Hematopoietic multipotent progenitor cell treated with erythropoietin and hydrocortisone succinate and interleukin-3 and kit ligand, for 6 days (in vitro differentiated cells): ENCODE measurements at places on chromosomes 13 and 19.

GRCh38 chr13:27425158-27425917, 919 bp downstream of the GTF3A start:
- peak; percentile 48 for DNase-seq

DNA sequence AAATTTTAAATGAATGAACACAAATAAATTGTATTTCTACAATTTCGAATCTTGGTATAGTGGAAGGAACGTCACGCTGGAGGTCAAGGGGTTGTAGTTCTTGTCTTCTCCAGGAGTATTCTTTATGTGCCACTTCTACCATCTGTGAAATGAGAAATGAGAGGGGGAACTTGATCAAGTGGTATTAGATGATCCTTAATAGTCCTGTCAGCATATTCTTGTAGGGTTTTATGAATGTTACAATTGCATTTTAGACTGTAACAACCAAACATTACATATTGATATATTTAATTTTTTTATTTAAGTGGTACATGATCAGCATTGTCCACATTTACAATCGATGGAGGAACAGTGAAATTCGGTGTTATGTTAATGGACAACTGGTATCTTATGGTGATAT, 113.6 kb downstream of the NBEA start:
- DNase-seq, result no peak

DNA sequence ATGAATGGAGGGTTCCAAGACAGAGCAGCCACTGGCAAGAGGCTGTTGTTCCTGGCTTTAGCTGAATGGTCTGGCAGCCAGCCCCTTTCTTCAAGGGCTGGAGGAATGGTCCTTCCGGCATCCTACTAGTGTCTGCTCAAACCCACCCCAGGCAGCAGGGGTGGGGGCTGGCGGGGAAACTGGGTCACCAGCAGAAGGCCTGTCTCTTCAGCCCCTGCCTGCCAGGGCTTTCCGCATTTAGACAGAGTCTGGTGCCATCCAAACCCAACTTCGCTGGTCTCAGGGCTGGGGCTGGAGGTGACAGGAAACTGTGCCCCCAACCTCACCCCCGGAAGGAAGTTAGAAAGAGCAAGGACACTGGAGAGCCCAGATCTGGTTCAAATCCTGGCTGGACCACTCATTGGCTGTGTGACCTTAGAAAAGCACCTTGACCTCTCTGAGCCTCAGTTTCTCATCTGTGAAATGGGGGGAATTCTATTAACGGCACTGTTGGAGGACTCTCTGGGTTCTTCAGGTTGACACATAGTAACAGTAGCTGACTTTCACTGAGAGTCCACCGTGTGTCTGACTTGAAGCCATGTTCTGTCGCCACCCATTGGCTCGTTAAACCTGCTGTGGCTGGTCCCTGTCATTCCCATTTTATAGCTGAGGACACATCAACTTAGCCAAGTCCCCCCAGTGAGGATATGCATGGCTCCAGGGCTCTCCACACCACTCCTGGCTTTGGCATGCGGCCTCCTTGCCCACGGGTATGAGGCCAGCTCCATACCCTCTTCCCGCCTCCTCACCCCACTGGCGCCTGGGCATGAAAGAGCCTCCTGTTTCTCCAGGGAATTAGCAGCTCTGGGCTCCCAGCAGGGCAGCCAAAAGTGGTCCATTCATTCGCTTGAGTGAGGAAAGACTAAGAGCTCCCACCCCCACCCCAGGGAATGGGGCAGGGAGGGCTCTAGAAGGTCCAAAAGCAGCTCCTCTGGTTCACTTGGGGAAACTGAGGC, 2.5 kb upstream of the NR2C2AP start:
- no peak for DNase-seq

DNA sequence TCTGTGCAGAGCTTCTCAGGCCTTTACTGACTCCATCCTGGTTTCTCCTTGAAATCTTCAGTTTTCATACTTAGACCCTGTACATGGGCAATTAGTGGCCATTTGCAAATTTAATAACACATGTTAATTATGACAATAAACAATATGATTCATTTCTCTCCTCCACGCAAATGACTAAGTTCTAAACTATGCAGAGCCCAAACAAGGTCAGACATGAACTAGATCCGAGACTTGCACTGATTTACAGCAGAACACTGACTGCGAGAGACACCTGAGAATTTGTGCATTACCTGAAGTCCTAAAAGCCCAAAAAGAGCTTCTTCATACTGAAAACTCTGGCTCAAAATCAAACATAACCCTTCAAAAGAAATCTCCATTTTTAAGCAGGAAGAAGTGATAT, 521.8 kb downstream of the MYO16 start:
- DNase-seq, result no peak

- DNase-seq, result peak; percentile 86
Observed at GRCh38 chr13:97359181-97360057, 74.5 kb upstream of the RAP2A start.

DNA sequence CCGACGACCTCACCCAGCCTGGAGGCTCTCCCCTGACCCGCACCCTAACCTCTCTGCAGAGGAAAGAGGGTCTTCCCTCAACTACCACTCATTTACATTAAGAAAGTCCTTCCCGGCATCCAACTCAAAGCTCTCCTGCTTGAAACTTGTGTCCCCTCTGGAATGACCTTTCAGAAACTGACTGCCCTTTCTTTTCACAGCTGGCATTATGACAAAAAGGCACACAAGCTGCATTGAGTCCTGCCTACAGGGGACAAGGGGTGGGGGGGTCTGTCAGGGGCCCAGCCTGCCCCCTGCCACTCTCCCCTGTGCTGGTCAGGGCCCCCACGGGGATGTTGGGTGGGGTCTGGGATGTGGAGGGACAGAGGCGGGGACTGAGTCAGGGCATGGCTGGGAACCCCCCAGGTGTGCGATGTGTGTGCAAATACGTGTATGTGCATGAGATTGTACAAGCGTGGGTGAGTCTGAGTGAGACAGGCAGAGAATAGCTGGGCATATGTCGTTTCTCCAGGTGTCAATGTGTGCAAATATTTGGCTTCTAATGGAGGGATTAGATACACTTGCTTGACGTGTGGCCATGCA, 2.0 kb downstream of the COL5A3 start:
- no peak for DNase-seq

GRCh38 chr19:27906081-27906480, 1306.9 kb downstream of the UQCRFS1 start:
- DNase-seq, result no peak

- no peak for DNase-seq
Observed at GRCh38 chr13:37777676-37778075, 91.9 kb downstream of the TRPC4 start.

DNA sequence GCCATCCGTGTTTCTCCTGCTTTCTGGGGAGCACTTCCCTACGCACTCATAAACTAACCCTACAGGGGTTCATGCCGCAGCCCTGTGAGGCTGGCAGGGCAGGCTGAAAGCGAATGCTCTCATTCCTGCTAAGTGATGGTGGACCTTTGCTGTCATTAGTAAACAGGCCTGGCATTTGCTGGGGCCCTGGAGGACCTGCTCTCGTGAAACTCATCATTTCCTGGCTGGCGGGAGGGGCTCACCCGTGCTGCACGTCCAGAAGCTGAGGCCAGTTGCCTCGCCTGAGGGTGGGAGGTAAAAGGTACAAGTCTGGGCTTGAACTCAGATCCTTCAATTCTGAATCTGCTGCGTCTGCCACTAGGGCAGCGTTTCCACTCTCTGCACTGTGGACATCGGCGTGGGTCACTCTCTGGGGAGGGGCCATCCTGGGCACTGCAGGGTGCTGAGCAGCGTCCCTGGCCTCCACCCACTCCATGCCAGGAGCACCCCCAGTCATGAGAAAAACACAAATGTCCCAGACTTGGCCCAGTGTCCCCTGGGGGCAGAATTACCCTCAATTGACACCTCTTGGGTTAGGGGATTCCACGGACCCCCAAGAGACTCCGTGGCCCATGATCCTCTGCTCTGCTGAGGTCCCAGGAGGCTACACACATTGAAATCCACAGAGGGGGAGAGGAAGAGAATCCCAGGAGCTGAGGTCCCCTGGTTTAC, 7.0 kb downstream of the MOB3A start:
- DNase-seq, result peak; percentile 35

GRCh38 chr13:24313439-24313838, 4.1 kb downstream of the C1QTNF9 start:
- no peak for DNase-seq

GRCh38 chr13:18996627-18997051, 185.0 kb downstream of the TUBA3C start:
- DNase-seq, result no peak

GRCh38 chr13:49641801-49642291, 13.5 kb downstream of the ARL11 start:
- peak; percentile 73 for DNase-seq

DNA sequence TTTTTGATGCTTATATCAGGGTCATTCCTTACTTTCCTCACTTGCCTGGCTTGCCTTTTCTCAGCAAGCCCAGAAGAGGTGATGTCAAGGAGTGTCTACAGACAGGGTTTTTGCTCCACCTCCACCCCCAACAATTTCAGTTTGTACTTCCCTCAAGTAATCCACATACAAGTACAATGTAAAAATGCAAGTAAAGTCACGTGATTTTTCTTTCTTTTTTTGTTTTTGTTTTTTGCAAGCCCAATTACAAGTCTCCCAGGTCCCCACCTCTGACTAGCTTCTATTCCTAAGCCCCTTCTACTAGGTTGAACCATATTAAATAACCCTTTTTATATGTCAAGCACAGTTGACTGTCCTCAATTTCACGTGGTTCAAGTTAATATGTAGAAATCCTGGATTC, 579.6 kb downstream of the DIAPH3 start:
- DNase-seq, result no peak

- DNase-seq, result no peak
Observed at GRCh38 chr19:51023946-51024345, 2.5 kb downstream of the KLK11 start.

DNA sequence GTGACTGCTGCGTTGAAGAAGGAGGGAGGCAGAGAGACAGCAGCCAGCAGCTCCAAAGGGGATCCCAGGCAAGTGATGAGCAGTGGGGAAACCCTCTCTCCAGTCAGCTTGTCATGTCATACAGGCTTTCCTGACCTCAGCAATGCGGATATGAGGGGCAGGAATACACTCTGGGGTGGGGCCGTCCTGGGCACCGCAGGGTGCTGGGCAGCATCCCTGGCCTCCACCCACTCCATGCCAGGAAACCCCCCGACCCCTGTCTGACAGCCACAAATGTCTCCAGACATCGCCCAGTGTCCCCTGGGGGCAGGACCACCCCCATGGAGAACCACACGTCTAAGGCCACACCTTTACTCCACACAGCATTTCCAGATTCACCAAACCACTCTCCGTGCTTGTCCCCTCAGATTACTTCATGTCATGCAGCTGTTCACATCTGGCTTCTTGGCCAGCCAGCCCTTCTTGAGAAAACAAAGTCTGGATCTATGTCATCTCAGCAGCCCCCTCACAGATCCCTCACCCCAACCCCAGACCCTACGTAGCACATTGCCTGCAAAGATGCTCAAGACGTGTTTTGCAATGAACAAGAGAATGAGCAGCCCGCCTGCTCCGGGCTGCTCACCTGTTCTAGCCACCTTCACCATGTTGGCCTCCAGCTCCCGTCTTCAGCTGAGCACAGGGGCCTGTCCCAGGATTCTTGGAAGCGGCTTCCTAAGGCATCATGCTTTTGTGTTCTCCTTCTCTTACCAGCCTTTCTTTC, 46.5 kb downstream of the RFX2 start:
- DNase-seq, result no peak

- peak; percentile 46 for DNase-seq
Observed at GRCh38 chr13:27534108-27534980, 84.0 kb upstream of the MTIF3 start.

GRCh38 chr19:4559569-4559968, at the start of gene SEMA6B:
TSS of gene SEMA6B (minus strand) at chr19:4559684. CDS start at chr19:4558457, 1,227 bp downstream.
- no peak for DNase-seq

GRCh38 chr13:20118268-20119140, 42.3 kb downstream of the GJA3 start:
- peak; percentile 43 for DNase-seq

- DNase-seq, result peak; percentile 8
Observed at GRCh38 chr19:37243206-37243632, 25.2 kb downstream of the ZNF383 start.

DNA sequence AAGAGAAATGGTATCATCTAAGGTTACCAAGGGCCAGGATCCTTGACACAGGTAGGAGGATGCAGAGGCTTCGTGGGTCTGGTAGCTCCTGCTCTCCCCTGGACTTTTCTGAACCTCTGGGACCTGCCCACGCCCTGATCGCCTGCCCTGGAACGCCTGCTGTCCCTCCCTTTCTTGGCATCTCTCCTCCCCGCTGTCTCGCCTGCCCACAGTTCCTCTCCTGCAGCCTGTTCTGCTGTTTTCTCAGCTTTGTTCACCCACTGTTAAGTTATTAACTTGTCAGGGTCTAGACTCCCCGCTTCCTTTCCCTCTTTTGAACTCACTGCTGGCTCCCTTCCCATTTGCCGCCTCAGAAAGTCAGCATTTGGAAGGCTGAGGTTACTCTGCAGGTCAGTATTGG, 19.8 kb downstream of the SERP2 start:
- peak; percentile 75 for DNase-seq
